ENCODE measurements at places on chromosomes 5 and 9. TPM values are rescaled to one million over a fixed set of nuclear protein-coding genes. Genes with fewer than 3 reads are reported as not detected.

- DNase-seq: no peak
These were observed 141.3 kb downstream of the SREK1 start for GRCh38 chr5:66285343-66285922.

- DNase-seq: no peak
These were observed 699.2 kb downstream of the IRX1 start for GRCh38 chr5:4294878-4295277.

DNA sequence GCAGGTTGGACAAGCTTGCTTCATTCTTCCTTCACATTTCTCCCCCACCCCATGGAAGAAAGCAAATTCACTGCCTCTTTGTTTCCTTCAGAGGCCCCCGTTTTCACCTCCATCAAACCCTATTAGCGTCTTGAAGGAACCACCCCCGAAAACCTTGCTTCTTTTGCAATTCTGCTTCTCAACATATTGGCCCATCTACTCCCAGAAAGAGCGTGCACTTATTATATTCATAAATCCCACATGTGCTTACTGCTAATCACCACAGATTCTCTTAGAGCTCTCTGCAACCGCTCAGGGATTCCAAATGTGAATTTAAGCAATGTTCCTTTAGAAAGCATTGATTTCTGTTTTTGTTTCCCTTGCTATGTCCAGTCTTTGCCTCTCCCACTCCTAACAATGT lies 1.1 kb downstream of the F2RL2 start:
- DNase-seq: no peak

DNA sequence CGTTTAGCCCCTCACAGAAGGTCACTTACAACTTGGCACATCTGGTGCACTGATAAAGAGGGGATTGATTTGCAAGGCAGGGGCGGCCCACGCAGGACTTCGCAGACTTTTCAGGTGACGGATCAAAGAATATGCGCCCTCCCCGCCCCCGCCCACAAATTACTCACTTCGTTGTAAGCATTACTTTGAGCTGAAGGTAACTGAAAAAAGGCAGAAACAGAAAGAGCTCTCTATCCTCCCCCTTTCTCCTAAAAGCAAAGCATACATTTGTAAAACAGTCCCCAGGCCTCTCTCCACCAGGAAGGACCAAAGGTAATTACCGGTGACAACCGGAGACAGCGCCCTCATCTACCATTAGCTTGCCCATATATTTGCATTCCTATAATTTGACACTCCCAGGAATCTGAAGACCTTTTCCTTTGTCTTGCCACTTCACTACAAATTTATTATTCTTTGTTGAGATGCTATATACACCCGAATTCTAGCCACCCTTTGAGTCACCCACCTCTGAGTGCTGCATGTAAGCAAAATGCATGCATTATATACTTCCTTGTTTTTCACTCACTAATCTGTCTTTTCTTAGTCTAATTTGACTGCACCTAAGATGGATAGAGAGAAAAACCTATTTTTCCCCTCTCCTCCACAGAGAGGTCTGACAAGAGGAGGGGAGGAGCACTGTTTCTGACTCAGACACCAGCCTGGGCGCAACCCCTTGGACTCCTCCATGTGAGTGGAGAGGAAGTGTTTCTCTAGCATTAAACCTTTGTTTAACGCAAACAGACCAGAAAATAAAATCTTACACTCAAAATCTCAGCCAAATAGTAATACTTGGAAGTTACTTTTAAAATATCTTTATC lies 74.7 kb upstream of the SPIN1 start:
- DNase-seq: no peak

DNA sequence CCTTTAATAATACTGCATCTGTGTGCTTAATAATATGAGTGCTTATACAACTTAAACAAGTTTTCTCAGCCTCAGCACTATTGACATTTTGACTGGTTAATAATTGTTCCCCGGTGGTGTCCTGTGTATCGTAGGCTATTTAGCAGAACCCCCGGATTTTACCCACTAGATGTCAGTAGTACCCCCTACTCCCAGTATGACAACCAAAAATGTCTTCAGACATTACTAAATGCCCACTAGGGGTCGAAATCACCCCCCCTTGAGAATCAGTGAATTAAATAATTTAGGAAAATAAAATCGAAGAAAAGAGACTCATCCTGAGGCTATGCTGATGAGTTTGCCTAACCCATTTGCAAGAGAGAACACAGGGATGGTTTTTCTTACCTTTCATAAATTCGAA lies 166.3 kb downstream of the ATP10B start:
- DNase-seq: no peak

DNA sequence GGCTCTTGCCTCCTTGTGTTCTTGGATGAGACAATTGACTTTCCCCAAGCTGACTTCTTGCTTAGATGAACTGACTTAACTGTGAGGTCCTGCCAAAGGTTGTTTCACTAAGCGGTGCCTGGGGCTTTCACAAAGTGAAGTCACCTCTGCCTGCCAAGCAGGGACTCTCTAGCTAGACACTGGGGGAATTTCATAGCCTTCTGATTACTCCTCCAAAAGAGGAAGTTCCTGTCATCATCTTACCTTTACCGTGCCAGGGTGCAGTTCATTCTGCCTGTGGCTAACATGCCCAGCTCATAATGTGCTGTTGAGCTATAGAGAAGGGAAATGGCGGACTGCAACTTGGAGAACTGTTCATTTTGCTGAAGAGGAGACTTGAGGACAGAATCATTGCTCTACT lies 472.0 kb upstream of the WWC1 start:
- no peak for DNase-seq

GRCh38 chr5:138372225-138372624 lies 19.7 kb downstream of the KDM3B start:
- no peak for DNase-seq

DNA sequence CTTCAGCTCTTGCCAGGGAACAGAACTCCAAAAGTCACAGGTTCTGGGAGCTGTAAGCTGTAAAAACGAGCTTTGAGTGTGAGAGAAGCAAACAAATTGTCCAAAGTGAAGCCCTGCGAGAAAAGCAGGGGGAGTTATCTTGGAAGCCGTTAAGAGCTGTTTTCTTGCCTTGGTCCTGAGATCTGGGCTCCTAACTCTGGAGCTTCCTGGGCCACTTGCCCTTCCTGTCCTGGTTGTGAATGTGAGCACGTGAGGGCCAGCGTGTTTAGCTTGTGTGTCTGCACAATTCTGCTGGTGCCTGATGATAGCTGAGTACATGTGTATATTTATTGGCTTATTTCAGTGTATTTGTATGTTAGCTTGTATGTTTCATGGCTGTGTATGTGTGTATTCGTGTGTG lies 40.5 kb downstream of the DAB2IP start:
- no peak for DNase-seq

GRCh38 chr5:56270058-56270457 lies 36.9 kb upstream of the ANKRD55 start:
- DNase-seq: no peak

- no peak for DNase-seq
These were observed 49.1 kb downstream of the ARHGAP26 start for GRCh38 chr5:142819292-142819691.

DNA sequence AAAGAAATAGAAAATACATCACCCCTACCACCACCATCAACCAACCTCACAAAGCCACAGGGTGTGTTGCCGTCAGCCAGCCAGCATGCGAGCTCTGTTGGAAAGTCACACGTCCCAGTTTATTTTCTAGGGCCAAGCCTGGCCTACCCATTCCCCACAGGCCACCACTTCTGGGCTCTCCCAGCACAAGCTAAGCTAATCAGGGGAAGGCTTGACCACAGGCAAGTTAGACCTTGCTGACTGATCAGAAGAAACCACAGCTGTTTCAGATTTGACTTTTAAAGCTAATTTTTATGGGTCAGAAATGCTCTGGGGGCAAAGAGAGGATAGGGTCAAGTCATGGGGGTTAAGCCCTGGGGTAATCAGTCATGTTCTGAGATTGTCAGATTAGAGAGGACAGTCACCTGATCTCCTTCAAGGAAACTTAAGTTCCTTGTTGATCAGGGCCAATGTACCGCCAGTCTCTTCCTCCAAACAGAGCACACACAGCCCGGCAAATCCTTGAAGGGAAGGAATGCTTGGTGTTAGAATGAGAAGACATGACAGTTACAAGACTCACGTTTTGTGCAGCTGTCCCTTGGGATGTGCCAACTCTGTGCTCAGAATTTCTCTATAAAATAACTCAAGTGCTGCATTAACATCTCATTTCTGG lies 7.6 kb downstream of the SHB start:
- DNase-seq: no peak

DNA sequence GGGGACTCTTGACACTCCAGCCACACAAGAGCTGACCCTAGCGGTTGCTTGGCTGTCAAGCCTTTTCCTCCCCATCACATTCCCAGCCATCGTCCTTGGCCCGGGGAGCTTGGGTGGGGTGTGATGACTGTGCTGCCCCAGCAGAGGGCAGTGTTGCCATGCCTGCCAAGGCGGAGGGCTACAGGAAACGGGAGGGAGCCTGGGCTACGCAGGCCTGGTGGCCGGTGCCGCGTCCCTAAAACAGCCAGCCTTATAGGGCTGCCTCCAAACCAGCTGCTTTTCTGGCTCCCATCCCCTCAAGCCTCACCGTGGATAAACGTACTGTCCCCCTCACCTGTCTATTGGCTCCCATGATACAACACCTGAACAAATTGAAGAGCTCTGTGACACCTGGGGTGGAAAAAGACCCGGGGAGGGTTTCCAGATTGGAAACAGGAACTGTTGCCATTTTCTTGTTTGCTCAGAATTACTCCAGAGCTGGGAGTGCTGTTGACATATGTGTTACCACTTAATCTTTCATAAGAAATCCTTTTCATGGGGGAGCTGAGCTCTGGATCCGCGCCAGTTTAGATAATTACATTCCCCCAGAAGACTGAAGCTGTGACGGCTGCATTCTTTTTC lies 72.8 kb upstream of the ASTN2 start:
- no peak for DNase-seq

DNA sequence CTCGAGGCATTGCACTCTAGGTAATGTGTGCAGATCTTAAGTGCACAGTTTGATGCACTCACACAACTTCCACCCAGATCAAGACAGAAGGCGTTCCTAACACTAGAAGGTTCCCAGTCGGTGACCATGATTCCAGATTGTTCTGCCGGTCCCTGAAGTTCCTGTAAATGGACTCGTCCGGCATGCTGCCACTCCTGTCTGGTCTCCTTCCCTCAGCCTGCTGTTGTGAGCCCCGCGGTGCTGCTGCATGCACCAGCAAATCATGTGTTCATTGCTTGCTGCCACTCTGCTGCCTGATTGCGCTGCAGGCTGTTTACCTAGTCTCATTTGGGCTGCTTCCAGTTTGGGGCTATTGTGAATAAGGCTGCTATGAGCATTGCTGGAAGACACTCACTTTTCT lies 11.5 kb downstream of the STKLD1 start:
- no peak for DNase-seq

GRCh38 chr5:135448791-135449507 lies 1.8 kb upstream of the DCANP1 start:
- DNase-seq: no peak

DNA sequence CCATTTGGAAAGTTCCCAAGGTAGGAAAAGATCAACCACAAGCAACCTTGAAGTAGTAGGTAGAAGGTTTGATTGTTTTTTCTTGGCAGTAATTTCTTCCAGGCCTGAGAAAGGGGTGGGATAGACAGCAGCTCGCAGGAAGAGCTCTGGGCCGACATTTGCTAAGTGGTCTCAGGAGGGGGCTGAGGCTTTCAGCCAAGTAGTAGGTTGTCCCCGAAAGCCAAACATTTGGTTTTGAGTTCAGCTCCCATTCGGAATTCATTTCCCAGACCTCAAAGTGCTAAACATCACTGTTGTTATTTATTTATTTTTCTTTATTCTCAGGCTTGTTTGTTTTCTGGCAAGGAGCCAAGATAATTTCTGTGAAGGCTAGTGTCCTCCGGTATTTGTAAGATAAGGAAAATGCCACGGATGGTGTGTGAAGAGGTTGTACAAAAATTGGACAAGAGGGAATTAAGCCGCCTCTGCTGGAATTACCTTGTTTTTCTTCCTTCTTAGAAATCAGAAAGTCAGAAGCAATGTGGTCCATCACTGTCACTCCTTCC lies 112.1 kb downstream of the KIF4B start:
- DNase-seq: no peak

GRCh38 chr9:128155736-128156500 lies 4.1 kb upstream of the BBLN start:
- DNase-seq: no peak

DNA sequence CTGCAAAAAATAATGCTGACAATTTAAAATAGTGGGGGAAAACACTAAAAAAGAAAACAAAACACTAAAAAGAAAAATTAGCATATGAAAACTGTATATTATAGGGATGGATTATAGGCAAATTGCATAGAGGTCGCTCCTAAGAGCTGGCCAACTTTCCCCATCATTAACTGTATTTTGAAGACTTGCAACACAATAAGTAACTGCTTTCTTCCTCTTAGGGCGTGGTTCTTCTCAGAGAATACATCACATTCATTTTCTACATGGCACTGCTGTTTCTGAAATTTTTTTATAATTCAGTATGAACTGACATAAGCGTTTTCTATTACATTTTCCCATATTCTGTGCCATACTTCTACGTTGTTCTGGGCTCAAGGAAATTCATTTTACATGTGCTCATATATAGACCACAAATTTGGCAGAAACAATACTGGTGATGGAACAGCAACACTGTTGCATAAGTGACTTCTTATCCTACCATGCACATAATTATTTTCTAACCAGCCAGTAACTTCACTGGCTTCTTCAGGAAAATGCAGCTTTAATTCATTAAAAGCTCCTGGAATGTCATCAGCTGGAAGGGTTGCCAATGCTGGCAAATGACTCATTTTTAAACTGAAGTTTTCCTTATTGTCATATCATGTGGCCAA lies 171.2 kb upstream of the DMAC1 start:
- no peak for DNase-seq

PCDHGA9 gene
- total RNA-seq: 1.9 TPM

SPATA9 gene
- total RNA-seq: 0.36 TPM

GAS1 gene
- 1.7 TPM for total RNA-seq

PHF19 gene
- 122 TPM for total RNA-seq

NFX1 gene
- 15.6 TPM for total RNA-seq

TXNDC8 gene
- total RNA-seq: not detected

LURAP1L gene
- 5.2 TPM for total RNA-seq

FBP1 gene
- total RNA-seq: 2.9 TPM

LHX3 gene
- not detected for total RNA-seq

NPR3 gene
- 0.14 TPM for total RNA-seq

FBXL7 gene
- 4.7 TPM for total RNA-seq

FST gene
- total RNA-seq: 0.14 TPM

Data from epithelial cell of proximal tubule (primary cell).